NCI-H187 treated with DMSO at 0.1 percent for 48 hours (cell line): ENCODE measurements at places on chromosomes 5 and 9.

DNA sequence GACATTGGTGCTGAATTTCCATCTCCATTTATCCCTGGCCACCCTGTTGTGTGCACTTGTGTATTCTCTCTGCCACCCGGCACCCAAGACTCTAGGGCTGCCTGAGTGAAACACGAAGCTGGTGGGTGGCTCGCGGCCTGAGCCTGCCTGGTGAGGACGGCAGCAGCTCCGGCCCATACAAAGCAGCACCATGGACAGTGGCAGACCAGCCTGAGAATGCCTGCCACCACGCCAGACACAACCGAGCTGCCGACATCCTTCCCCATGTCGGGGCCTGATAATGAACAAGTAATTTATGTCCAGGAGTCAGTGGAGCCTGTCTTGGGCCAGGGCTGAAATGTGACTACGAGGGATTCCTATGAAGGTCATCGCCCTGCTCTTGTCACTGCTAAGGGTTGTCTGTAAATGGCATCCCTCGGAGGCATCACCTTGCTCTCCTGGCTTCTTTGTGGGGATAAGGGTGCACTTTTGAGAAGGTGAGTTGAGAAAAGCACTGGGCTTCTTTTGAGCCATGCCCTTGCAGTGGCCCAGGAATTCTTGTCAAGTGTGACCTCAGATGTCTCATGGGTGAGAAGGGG, 175.7 kb downstream of the MELK start:
- DNase-seq, result no peak

DNA sequence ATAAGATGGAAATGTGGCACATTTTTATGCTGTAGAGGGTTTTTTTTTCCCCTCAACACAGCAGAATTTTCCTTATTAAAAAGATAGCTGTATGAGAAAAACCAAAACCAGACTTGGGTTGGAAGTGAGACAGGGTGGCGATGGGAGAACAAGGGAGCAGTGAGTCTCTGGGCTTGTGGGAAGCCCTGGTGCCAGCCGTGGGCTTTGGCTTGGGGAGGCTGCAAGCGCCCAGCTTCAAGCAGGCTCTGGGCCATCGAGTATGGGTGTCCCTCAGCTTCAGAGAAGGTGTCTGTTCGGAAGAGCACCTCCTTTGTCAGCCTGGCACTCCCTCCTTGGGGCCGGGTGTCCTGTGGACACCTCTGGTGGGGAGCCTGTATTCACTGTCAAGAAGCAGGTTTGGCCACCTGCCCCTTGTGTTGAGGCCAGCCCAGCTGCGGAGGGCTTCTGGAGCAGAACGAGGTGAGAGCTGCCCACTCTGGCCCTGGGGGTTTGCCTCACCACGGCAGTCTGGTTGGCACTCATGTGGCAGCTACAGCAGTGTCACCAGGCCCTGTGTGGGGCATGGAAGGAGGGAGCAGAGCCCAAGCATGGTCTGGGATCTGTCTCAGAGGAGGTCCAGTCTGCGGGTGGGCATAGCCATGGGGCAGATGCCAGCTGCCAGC, 37.6 kb upstream of the ANGPTL2 start:
- DNase-seq, result no peak

DNA sequence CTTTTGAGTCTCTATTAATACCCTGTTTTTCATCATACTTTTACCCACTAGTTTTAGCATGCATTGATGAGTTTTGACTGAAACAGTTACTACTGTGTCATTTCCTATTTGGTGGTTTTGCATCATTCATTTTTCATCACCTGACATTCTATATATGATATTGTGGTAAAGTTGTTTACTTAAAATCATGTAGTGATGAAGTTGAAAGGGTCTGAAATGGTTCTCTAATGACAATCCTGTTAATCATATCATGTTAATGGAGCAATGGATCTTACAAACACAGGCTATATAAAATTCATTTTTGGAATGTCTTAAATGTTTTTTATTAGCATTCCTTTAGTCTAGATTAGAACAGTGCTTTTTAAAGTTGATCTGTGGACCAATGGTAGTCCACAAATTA, 84.1 kb downstream of the ERBIN start:
- DNase-seq, result no peak

GRCh38 chr9:3161912-3162311, 318.0 kb upstream of the PUM3 start:
- no peak for DNase-seq

DNA sequence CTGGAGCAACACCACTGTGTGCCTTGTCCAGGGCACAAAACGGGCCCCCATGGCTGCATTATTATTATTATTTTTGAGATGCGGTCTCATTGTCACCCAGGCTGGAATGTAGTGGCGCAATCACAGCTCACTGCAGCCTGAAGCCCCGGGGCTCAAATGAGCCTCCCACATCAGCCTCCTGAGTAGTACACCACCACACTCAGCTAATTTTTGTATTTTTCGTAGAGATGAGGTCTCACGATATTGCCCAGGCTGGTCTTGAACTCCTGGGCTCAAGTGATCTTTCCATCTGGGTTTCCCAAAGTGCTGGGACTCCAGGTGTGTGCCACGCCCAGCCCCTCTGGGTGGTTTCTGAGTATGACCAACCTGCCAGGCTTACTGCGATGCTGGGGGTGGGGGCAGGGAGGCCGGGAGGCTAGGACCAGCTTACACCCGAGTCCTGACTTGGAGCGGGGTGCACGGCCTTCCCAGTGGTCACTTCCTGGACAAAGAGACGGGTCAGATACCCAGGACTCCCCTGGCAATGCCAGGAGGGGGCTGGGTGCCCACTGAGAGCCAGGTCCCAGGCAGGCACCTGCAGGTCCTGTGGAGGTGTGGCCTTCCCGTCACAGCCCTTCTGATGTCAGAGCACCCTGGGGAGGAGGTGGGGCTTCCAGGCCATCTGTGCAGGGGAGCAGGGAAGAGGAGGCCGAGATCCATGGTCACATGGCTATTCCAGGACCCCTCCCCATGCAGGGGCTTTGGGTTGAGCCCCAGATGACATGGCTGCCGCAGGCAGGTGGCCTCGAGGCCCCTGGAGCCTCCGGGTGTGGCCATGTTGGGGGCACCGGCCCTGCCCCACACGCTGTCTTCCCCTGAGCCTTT, 8.3 kb upstream of the NRARP start:
- DNase-seq, result no peak

DNA sequence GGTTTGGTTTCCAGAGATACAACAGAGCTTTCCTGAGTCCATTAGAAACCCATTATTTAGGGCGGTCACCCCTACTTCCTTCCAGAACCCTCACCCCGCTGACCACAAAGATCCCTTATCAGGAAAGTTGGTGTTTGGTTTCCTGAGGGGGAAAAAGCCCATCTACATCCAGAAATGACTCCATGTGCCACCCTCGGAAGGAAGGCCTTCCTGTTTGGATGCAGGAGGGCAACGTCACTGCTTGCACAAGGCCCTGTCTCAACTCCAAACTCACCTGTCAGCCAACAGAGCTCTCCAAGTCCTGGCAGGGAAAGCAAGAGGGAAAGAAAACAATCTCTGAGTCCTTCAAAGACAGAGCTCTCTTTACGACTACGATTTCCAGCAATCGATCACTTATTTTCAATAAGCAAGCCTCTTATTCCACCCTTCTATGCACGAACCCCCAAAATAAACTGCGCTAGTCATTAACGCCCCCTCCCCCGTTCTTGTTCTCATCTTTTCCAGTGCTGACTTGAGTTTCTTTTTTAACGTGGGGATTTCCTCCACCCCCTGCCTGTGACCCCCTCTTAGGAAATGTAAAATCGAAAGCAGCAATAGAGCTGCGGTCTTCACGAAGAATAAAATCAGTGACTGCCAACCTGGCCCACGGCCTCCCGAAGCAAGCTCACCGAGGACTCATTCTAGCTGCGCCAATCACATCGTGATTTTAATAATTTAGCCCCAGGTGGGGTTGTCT, 35.7 kb upstream of the NTNG2 start:
- no peak for DNase-seq

DNA sequence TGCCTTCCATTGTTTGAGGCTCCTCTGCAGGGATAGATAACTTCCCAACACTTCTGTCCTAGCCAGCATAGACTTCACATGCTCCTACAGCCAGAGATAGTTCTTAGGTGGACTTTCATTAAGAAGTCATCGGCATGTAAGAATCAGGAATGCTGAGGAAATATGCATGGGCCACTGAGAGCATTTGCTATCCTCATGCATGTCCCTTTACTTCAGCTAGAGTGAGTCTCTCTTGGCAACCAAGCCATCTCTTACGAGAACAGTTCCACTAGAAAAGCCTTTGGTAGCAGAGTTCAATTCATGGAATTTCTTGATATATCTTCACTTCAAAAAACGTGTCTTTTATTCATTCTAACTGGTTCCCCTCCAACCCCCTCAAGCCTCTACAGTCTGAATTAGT, 202.4 kb downstream of the SMARCA2 start:
- no peak for DNase-seq

DNA sequence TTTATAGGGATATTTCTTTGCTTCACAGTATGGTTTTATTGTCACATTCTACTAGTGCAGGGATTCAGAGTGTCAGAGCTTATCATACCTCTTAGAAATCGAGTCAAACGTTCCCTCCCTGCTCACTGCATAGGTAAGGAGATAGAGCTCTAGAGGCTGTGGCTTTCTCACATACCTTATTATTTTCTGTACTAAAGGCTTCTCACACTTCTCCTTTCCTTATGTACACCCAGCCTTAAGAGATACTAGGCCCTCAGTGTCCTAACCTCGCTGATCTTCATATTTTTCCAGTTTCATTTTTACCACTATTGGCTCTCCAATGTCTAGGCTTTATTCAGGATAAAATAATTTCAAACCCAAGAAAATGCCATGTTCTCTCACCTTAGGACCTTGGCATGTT, 297.3 kb upstream of the RIOK2 start:
- DNase-seq, result no peak

DNA sequence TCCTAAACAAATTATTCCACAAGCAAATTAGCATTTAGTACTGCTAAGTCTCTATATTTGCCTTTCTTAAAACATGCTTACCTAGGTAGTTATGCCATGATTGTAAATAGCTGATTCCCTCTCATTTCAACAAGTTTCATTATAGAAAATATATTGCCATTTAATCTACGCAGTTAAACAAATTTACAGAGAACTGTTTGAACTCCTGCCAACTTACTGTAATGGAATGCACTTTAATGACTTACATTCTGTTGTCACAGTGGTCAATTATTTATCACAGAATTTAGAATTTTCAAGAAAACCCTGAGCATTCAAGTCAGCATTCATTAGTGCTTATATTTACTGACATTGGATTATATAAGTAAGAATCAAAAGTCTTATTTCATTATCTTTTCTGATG, 19.6 kb downstream of the SLC38A9 start:
- no peak for DNase-seq

DNA sequence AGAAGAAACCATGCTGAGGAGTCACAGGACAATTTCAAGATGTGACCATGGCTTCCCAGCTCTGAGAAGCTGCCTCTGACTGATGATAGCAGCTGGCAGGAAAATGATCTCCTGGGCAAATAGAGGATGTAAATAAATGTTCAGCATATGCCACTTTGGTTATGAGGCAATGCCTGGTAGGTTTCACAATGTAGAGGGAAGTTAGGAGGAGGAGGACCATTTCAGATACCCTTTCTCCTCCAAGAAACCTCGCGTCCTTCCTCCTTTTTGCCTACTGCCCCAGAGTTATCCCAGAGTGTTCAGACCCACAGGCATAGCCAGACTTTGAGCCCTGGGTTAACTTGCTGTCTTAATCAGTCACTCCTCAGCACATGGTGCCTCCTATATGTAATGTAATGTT, 541.6 kb upstream of the DAP start:
- DNase-seq, result no peak

- no peak for DNase-seq
These were observed 56.6 kb downstream of the CFAP90 start for GRCh38 chr5:7794311-7794710.

- DNase-seq, result no peak
These were observed 94.1 kb upstream of the RANBP6 start for GRCh38 chr9:6109571-6109970.

DNA sequence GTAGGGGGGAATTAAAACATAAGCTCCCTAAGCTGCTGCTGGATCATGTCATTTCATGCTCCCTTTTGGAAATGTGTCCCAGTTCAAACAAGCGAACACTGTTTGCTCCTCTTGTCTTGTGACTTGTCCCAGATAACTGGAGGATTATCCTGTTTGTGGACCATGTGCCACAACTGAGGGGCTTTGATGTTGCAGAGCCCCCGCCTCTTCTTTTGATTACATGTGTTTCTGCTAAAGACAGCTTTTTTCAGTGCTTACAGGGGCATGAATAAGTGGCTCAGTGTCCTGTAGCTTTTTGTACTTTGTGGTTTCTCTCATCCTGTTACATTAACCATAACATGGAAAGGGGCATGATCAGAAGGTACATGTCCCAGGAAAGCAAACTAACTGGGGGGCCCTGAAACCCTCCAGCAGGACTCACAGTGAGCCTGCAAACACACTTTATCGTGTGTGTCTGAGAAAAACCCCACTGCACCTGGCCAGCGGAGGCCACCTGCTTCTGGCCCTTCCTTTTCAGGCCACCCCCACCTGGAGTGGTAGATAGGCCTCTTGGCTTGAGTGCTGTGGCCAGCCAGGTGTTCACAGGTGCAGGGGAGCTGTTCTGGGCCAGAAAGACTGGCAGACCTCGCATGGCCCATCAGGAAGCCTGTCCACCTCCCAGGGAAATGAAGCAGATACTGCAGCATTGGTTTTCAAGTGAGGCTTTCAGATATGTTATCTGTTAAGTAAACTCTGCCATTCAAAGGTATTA, 285.6 kb downstream of the FANCC start:
- peak; percentile 32 for DNase-seq

GRCh38 chr9:715743-716400, 125.6 kb upstream of the DMRT1 start:
- no peak for DNase-seq
